Choroid plexus epithelial cell (primary cell): ENCODE measurements at places on chromosomes 1 and 21.

- no peak for DNase-seq
Observed at GRCh38 chr21:42460391-42461184, 35.4 kb downstream of the RSPH1 start.

GRCh38 chr1:157457279-157457678, 95.0 kb downstream of the FCRL5 start:
- DNase-seq, result no peak

DNA sequence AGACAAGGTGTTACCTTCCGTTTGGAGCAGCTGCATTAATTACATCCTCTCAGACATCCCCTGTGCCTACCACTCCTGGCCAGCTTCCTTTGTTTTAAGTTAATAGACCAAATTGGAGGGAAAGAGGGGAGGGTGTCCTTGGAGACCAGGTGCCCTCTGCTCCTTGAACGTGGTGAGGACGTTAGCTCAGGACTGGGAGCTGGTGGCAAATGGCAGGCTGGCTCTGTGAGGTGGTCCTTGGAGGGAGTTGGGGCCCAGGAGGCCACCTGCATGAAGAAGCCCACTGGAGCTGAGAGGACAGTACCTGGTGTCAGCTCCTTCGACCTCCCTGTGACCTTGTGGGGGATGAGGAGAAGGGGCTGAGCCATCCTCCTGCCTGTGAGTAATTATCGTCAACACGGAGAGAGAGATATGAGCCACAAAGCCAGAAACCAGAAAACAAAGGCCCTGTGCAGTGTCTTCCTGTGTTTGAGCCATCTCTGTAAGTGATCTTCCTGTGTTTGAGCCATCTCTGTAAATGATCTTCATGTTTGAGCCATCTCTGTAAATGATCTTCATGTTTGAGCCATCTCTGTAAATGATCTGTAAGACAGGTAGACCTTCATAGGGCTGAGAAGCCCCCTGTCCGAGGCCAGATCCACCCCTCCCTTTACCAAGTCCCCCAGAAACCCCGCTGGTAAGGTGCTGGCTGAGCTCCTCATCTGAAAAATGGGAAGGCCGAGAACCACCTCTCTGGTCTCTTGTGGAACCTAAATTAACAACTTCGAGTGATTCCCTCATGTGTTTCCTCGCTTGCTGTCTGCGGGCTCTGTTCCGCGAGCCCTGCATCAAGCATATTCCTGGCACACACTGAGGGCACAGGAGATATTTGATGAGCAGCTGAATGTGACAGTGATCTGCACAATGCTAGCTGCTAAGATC, 126.0 kb downstream of the CAMTA1 start:
- DNase-seq, result no peak

DNA sequence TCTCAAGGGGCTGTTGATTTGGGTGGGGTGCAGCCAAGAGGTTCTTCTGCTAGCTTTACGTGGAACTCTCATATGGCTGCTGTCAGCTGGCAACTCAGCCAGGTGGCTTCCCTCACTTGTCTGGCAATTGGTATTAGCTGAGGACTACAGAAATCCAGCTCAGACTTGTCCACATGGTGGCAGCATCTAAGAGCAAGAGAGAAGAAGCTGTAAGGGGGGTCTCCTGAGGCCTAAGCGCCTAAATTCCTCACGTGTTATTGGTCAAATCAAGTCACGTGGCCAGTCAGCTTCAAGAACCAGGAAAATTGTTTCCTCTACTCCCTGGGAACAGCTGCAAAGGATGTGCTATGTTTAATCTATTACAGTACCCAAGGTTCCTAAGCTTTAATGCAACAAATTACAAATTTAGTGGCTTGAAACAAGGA, 4.2 kb upstream of the DYRK3 start:
- peak; percentile 97 for DNase-seq
